ENCODE measurements at places on chromosomes 11 and 22.
A peak's percentile ranks its signal among the peaks of the same experiment; 100 is the strongest.

DNA sequence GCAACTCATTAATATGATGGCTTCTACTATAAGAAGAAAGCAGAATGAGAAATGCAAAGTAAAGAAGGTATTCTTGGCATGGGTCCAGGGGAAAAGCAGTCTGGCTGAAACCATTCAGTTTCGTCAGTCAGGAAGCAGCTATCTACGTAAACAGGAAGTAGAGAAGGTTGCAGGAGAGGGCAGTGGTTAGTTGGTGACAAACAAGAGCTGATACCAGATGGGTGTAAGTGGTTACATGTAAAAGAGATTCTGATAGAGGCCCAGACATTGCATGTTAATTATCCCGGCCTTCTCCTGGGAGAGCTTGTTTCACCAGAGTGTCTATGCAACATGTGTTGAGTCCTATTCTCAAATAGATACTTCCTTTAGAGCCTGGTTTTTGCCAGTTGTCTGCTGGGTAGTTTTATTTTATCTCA lies 58.4 kb upstream of the PSMA1 start:
- peak; percentile 37 for DNase-seq

DNA sequence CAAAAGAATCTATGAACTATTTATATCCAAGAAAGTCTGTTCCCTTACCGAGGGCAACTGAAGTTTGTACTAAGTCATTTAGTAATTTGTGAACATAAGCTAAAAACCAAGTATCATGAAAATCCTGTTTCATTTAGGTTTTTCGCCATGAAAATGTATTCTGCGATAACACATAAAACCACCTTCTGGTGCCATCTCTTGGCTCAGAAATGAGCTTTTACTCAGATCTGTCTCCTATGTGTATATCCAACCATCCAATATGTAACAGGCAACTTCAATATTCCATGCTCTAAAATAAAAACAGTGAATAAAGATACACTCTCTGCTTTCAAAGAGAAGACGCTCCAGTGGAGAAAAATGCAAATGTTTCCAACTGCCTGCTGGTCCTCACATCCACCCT lies 118.1 kb upstream of the BID start:
- no peak for DNase-seq

DNA sequence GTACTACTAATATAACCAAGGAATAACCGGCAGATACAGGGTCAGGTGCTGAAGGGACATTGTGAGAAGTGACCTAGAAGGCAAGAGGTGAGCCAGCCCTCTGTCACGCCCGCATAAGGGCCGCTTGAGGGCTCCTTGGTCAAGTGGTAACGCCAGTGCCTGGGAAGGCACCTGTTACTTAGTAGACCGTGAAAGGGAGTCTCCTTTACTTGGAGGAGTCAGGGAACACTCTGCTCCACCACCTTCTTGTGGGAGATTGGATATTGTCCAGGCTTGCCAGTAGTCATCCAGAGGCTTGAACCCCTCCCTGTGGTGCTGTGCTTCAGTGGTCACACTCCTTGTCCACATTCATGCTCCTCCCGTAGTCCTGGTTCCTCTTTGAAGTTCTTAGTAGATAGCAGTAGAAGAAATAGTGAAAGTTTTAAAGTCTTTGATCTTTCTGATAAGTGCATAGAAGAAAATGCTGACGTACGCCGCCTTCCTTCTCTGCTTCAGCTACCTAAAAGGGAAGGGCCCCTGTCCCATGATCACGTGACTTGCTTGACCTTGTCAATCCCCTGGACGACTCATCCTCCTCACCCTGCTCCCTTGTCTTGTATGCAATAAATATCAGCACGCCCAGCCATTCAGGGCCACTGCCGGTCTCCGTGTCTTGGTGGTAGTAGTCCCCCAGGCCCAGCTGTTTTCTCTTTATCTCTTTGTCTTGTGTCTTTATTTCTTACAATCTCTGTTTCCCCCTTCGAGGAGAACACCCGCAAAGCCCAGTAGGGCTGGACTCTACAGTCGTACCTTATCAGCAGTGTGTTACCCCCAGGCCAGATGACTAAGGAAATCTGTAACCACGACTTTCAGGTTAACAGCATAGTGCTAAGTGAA lies 6.1 kb downstream of the NUP50 start:
- no peak for DNase-seq

GRCh38 chr11:33716243-33716642 lies 15.6 kb upstream of the C11orf91 start:
- DNase-seq: no peak

DNA sequence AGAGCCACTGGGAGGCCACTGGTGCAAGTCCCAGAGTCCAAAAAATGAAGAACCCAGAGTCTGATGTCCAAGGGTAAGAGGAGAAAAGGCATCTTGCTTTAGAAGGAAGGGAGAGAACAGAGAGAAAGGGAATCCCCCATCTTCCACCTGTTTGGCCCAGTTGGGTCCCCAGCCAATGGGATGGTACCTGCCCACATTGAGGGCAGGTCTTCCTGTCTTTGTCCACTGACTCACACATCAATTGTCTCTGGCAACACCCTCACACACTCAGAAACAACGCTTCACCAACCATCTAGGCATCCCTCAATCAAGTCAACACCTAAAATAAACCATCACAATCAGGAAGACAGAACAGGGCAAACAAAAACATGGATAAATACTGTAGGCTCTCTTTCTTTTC lies 6.3 kb downstream of the COMMD9 start:
- no peak for DNase-seq

- peak; percentile 61 for DNase-seq
Measured at GRCh38 chr11:46369458-46370152, 11.9 kb upstream of the MDK start.

DNA sequence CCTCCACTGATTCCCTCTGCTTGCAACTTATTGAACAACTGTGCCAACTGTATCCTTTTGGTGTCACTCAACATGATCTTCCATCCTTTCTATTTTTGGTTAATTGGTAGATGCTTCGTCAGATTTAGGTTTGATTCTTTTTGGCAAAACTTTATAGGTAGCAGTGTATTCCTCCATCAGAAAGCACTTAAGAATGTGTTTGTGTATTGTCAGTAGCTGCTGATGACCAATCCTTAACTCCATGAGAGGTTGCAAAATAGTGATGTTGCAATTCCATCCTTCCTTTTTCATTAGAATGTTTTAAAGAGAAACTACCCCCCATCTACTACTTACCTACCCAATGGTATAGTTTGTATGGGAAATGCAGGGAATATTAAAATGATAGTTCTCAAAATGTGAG lies 22.1 kb downstream of the FAM76B start:
- DNase-seq: no peak

- no peak for DNase-seq
Measured at GRCh38 chr11:64823568-64824119, 13.3 kb upstream of the MEN1 start.

GRCh38 chr11:10460611-10461275 lies 5.7 kb downstream of the AMPD3 start:
- DNase-seq: no peak

- no peak for DNase-seq
Measured at GRCh38 chr11:77705876-77706579, 68.4 kb upstream of the CLNS1A start.

DNA sequence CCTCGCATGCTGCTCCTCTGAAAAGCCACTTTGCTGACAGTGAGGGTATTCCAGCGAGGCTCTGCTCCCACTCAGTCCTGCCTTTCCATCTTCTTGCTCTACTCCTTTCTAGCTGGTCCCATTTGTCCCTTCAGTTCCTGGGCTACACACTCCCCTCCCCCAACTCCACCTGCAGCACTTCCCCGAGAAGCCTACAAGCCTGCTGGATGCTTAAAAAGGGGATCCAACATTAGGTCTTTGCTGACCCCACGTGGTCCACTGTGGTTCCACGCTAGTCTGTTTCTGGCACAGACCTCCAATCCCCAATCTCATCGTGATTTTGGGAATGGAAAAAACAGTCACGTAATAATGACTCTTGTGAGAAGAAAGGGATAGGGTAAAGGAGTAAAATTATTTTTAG lies 121.6 kb upstream of the SNX19 start:
- no peak for DNase-seq

GRCh38 chr22:31876156-31876920 lies 68.0 kb upstream of the YWHAH start:
- DNase-seq: no peak

- no peak for DNase-seq
Measured at GRCh38 chr11:7573558-7574296, 59.9 kb downstream of the PPFIBP2 start.

DNA sequence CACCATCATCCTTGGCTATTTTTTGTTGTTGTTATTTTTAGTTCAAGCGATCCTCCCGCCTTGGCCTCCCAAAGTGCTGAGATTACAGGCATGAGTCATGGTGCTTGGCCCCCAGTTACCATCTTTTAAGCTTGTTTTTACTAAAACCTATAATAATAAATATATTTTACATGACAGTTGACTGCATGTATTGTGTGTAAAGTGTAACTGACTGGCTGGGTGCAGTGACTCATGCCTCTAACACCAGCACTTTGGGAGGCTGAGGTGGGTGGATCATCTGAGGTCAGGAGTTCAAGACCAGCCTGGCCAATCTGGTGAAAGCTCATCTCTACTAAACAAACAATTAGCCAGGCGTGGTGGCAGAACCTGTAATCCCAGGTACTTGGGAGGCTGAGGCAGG lies 386.2 kb downstream of the TENM4 start:
- DNase-seq: no peak

DNA sequence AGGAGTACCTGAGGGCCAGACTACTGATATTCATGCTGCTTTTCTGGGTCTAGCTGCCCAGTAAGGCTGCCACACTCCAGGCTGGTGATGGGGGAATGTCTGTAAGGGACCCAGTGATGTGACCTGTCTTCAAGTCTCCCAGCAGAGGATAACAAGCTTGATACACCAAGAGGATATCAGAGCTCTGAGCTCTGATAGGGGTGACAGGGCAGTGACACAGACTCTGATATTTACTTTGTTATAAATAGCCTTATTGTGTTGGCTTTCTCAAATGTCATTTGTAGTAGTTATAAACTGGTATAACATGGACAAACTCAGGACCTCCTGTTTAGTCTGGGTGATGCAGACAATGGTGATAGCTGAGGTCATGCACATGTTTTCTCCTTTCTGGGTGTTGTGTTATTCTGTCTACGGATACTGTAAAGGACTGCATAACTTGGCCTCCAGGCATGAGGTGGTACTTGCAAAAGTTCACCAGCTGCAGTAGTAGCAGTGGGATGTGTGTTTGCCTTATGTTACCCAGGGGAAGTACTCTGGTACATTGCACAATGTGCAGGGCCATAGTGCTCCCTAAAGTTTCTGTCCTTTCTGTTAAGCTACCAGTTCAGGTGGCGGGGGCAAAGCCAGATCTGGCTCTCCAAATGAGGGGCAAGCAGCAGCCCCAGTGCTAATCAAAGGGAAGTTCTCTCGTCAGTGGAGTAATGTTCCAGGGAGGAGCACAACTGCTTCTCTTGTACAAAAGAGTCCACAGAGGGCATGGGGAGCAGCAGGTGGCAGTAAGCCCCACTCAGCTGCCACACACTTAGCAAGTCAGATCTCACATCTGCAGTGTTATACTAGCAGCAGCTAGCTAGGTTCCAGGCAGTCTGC lies 812.2 kb downstream of the JRKL start:
- no peak for DNase-seq

DNA sequence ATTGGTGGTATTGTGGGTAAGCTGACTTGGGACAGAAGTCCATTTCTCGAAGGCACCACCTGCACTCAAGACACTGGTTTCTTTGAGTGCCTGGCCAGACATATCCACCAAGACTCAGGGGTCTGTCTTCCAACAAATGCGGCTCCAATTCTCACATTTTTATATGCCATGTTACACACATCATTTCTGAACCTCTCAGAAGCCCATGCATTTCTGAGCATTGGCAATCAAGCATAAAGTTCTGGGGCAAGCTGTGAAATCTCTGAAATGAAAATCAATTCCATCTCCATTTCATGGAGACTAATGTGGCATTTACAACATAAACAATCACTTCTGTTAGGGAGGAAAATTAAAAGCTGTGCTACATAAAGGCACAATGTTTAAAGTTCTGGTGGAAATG lies 243.7 kb downstream of the KIRREL3 start:
- no peak for DNase-seq

DNA sequence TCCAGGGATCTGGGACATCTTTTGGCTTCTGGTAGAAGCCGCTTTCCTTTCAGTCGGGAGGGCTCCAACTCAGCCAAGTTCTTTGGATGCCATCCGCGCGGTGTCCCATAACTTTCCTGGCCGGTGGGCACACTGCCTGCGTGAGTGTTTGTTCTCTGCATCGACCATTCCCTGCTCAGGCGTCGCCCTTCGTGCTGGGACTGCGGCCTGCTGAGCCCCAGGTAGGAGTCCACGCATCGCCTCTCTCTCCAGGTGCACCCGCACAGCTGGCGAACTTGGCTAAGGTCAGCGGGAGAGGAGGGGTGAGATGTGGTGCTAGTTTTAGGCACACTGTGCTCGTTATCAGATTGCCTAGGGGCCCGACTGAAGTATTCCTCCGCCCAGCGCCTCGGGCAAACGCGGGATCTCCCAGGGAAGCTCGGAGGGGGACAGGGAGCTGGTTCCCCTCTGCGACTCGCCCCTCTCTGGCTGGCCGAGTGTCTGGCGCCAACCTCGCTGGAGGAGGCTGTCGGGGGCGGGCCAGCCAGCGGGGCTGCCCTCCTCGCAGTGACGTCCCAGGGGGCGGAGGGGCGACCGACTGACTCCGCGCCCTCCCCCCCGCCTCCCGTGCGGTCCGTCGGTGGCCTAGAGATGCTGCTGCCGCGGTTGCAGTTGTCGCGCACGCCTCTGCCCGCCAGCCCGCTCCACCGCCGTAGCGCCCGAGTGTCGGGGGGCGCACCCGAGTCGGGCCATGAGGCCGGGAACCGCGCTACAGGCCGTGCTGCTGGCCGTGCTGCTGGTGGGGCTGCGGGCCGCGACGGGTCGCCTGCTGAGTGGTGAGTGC lies at the start of gene LAYN:
Gene LAYN, plus strand, starts transcription at position 607 of the 823 bp plus-strand sequence. Its CDS starts 124 bp downstream, at position 731.
- DNase-seq: peak; percentile 86

- DNase-seq: no peak
Measured at GRCh38 chr11:118033443-118033842, 43.4 kb upstream of the TMPRSS4 start.

- DNase-seq: no peak
Measured at GRCh38 chr11:50170115-50170514, 137.4 kb downstream of the OR4C45 start.

GRCh38 chr11:104772806-104773241 lies 125.4 kb downstream of the CASP12 start:
- no peak for DNase-seq

DNA sequence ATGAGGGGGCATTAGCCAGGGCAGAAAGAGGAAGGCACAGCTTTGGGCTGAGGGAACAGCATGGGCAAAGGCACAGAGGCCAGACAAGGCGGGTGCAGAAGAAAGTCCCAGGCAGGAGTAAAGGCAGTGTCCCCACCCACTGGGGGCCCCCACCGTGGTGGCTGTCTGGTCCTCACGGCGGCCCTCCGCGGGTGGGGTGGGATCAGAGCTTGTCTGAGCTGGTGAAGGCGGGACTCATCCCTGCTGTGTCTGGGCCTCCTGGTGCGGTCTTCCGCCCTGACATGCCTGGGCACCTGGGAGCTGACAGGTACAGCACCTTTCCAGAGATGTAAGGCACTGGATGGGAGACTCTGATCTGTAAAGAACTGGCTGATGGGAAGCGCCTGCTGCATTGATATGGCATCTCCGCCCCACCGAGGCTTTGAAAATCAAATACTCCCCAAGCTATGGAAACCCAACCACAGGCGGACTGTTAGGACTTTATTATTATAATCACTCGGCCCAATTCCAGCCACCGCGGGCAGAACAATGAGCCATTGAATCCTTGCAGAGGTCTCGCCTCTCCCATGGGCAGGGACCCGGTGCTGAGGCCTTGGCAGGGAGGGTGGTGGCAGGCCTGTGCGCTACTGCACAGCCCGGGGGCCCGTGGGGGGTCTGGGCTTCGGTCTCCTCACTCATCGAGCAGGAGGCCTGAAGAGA lies 14.2 kb upstream of the GNB1L start:
- DNase-seq: no peak

- peak; percentile 9 for DNase-seq
Measured at GRCh38 chr22:48188231-48188721, 1425.8 kb downstream of the TBC1D22A start.
